Stimulated activated CD8-positive, alpha-beta memory T cell treated with anti-CD3 and anti-CD28 coated beads, Interleukin-15, amount 100 ng/mL, for 4 hours (primary cell): ENCODE measurements at places on chromosomes 5 and 9.

DNA sequence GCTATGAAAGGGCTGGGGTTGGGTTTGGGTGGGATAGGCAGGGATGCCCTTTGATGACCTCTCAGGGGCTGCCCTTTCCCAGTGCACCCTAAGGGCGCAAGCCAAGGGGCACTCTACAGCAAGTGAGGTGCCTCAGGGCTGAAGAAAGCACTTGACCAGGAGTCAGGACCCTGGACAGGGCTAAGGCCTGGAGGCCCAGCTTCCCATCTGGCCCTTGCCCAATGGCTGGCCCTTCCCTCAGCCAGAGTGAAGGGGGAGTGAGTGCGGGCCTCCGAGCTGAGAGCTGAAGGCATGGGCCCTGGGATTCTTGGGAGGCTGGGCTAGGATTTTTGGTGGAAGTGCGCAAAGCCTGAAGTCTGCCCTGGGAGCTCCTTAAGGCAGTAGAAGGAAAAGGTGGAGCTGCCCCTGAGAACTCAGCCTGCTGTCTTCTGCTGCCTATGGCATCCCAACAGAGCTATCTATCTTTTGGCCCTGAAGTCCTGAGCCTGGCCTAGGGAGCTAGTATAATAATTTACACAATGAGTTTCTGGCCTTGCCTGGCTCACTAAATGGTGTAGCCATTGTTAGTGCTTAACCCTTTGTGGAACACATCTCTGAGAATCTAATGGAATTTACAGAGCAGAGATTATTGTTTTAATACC lies 16.4 kb downstream of the JADE2 start:
- DNase-seq: no peak

DNA sequence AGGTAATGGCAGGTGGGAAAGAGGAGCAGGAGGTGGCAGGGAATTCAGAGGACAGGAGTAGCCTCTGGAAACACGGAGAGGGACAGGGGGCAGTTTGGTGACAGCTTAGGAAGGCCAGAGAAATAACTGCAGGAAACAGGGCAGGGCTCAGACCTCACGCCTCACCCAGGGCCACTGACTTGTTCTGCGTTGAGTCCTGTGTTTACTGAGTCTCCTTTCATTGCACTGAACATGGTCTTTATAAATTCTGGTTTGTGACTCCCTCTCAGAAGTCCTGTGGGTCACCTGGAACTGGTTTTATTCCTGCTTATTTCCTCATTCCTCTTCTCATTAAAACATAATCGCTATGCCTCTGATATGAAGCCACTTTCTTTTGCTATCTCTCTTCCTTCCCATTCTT lies 55.2 kb upstream of the ZNF622 start:
- no peak for DNase-seq

GRCh38 chr9:92664394-92665152 lies 5.4 kb downstream of the IPPK start:
- DNase-seq: no peak

DNA sequence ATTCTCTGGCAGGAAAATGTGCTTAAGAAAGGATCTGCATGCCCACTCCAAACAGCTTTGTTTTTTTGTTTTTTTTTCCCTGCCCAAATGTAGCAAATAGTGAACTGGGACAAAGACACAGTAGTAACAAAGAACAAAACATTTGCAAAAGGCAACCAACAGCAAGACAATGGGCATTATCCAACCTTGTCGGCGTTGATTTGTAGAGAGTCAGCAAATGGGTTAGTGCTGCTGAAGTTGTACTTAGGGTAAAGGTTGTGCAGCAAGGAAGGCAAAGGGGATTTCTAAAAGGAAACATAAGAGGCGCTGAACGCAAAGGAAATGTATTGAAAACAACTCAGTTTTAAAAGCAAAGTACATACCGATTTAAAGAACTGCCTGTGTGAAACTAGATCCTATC lies 136.2 kb downstream of the MPDZ start:
- DNase-seq: no peak

DNA sequence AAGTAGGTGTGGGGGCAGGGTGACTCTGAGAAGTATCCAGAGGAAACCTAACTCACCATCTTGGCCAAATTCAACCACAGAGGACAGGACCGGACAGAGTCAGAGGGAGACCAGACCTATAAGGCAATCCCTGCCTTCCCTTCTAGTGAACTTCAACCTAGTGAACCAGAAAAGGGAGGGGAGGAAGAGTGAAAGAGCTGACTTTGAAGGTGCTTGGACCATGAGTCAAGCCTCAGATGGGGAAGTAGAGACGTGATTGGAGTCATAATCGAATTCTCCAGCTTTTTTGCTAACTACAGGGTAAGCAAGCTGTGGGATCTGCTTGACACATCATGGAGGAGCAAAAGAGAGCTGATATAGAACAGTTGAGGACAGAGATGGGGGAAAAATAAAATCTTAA lies 18.8 kb upstream of the KIF2A start:
- no peak for DNase-seq

- no peak for DNase-seq
Measured at GRCh38 chr5:112862085-112862484, 998 bp downstream of the SRP19 start.

GRCh38 chr5:97106216-97106581 lies 36.2 kb downstream of the LIX1 start:
- DNase-seq: no peak

- DNase-seq: no peak
Measured at GRCh38 chr9:129473523-129474244, 147.2 kb downstream of the C9orf50 start.

DNA sequence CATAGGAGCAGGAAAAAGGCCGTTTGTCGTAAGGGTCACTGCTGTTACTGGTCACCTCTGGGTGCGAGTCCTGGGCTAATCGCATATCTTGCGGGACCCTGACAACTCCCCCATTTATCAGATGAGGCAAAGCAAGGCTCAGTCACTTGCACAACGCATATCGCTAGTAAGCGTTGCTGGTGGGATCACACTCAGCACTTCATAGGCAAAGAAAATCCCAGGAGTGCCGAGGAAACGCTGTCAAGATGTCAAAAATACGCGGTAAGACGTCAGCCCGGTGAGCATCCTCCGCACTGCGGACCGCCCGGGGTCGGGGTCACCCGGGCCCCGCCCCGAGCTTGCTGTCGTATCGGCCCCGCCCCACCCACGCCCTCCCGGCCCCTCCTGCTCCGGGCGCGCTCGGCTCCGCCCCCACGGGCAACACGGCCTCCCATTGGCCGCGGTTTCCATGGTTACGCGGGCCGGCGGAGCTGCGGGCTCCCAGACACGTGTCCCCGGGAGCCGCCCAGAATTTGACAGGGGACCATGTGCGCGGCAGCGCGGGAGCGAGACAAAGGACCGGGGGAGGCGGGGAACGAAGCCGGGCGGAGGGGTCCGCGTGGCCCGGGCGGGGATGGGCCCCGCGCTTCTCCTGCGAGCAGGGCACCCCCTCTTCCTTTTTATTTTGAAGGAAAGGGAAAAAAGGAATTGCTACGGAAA lies 80.2 kb upstream of the IER5L start:
- DNase-seq: peak; percentile 82
